COR-L47 (cell line): ENCODE measurements at places on chromosomes 1 and 21.

GRCh38 chr1:110874324-110875215, 1.6 kb downstream of the CD53 start:
- no peak for DNase-seq

GRCh38 chr21:36656138-36656537, 42.8 kb upstream of the SIM2 start:
- DNase-seq = no peak

- no peak for DNase-seq
Observed at GRCh38 chr1:39890273-39890672, 7.0 kb upstream of the TRIT1 start.

DNA sequence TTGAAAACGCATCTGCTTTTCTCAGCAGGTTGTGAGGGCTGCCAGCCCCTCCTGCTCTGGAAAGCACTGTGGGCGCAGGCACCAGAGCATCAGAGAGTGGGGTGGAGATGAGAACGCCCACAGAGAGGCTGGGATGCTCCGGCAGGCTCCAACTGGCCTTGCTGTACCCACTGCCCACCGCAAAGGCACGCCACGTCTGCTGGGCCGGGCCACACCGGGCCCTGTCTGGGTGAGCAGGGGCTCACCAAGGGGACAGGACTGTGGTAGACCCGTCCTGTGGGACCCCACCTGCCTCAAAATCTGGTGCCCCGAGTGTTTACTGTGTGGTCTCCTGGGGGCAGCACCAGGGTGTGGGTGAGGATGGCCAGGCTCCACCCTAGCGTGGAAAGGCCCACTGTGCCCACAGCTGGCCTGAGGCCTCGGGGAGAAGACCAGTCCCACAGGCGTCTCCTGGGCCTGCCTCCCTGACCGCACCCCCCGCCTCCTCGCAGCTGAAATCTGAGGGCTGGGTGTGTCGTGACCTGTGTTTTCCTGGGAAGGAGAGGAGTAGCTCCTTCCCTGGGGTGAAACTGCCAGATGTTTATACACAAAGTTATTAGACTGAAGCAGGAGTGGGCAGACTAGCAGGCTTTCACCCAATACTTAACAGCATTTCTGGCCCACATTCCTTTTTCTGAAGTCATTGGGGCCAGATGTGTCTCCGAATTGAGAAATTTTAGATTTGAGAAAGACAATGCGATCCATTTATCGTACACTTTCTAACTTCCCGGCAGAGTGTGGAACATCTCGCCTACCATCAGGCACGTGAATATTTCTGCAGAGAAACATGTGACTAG, 53.8 kb downstream of the STUM start:
- DNase-seq = no peak

- DNase-seq = no peak
Observed at GRCh38 chr1:15276691-15277446, 29.8 kb downstream of the FHAD1 start.

DNA sequence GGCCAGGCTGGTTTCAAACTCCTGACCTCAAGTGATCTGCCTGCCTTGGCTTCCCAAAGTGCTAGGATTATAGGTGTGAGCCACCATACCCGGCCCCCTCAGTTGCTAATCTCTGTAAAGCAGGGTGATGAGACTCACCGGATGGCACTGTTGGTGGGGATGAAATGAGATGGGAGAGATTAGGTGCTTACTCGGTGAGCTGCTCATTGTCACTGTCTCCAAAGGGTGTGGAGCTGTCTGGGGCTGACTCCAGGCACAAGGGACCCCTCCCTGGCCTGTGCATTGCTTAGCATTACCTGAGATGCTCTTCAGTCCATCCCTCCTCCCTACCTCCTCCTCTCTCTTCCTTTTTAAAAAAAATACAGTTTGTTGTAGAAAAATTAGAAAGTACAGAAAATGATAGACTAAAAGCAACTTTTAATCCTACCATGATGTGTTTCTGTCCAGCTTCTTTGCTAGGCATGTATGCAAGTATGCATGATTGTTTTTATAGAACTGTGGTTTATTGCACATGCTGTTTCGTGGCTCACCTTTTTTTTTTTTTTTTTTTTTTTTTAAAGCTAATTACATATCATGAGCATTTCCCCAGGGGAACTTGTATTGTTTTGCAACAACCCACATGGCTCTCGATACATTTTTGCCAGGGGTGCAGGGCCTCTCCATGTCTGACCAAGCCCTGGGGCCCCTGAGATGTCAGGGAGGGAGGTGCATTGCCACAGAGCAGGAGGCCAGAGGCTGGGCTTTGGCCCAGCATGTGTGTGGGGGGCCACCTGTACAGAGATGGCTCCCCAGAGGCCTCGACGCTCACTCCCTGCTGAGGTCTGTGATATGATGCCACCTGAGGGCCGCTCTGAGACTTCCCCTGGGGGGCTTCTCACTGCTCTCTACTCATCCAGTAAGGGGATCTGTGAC, 55.4 kb downstream of the ARHGEF10L start:
- no peak for DNase-seq

DNA sequence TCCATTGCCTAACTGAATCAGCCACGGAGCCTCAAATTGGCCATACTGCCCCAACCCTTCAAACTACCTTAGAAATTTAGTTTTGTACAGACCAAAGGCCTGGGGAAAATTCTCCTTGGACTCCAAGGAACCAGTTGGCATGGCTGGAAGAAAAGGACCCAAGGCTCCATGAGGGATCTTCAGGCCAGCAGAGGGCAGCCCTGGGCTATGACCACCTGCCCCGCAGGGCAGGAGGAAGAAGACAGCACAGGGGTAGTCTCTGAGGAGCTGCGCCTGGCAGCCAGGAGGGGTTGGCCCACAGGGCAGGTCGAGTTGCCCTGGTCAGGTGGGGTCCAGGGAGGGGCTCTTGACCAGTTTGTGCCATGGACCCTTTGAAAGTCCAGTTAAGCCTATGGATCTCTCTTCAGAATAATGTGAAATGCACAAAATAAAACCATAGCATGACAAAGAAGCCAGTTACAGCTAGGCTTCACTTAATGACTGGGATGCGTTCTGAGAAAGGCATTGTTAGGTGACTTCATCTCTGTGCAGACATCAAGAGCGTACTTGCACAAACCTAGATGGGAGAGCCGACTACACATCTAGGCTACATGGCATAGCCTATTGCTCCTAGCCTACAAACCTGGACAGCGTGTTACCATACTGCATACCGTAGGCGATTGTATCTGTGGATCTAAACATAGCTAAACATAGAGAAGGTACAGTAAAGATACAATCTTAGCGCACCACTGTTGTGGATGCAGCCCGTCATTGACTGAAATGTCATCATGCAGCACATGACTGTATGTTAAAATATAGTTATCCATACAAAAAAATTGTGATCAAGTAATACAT, 26.1 kb downstream of the CACNA1S start:
- peak; percentile 31 for DNase-seq

- peak; percentile 72 for DNase-seq
Observed at GRCh38 chr1:204041232-204041767, 31.6 kb upstream of the SOX13 start.

DNA sequence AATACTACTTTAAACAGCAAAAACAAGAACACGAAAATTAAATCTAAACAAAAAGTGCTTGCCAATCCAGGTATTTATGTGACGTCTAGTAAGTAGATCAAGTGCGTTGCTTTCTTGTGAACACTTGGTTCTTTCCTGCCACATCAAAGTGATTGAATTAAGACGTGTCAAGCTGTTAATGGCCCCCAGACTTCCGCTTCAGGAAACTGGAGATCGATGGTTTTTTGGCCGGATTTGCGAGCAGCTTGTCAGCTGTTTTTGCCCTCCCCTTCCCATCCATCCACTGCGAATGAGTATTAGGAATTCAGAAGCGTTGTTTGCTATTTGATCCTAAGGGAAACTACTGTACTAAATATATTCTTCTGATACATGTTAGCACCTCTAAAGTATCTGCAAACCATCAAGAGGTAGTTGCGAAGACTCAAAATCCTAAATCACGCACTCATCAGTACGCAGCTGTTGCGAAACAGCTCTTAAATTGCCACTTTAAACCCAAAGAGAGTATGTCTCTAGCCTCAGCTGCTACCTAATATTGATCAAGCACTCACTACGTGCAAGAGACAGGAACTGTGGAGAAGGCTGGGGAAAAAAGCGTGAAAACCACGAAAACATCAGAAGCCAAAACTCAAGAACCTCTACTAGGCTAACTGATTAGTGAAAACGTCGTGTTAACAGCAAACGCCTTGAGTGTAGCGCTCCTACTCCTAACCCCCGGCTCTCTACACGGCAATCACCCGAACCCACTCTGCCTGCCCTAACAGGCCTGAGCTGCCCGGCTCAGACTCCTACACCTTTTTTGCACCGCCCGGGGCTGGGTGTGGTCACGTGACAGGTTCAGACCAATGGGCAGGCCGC, 473 bp upstream of the BRDT start:
- no peak for DNase-seq

DNA sequence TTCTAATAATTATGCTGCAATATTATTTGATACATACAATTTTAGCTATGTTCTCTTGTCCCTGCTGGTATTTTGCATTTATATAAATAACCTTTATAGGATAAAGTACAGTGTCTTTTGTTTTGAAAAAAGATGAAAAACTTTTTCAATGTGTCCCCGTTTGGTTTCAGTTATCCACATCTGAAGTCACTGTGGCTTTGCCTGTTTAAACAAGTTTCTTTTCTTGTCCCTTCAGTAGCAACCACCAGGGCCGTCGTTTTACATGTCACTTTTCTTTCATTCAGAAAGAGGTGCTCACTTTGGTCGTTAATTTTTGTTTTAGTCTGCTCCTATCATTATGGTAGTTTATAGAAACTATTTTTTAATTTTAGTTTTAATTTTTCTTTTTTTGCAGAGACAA, 41.4 kb downstream of the RABGAP1L start:
- DNase-seq = no peak

- no peak for DNase-seq
Observed at GRCh38 chr1:162026881-162027280, 3.2 kb upstream of the OLFML2B start.

DNA sequence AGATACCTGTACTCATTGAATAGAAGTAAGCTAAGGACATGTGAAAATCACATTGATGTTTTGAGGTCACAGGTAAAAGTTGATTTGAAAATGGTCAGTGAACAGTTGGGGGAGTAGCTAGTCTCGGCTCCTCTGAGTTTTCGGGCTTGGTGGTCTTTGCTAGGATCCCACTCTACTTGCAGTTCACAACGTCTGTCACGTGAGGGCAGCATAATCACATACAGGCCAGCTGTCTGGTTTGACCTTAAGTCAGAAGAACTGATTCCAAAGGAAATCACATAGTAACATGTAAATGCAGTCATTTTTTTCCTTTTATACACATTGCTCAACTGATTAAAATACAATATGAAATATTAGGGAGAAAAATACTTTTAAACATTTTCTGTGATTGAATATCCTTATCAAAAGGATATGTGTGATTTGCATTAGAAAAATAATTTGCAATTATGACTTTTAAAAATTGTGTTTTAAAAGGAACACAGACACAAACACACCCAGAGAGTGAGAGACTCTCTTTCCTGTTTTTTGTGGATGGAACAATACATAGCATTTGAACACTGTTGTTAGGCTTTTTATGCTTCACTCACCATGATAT, 21.8 kb upstream of the PDC start:
- DNase-seq = peak; percentile 16

DNA sequence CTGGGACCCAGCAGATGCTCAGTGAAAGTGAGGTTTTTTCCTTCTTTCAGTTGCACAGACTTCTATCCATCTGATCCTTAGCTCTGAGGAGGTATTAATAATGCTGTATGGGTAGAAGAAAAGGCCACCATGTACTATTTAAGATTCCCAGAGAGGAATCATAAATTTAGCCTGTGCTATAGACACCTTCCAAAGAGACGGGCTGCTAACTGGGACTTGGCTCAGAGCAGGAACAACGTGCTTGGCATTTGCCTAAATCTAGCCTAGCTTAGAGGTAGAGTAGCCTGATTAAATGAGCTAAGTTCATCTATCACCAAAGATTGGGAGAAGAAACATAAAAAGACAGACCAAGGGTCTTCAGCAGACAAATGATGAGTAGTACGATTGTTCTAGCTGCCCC, 176.9 kb upstream of the BEND5 start:
- DNase-seq = no peak

- no peak for DNase-seq
Observed at GRCh38 chr1:14625572-14625971, 27.1 kb downstream of the KAZN start.

DNA sequence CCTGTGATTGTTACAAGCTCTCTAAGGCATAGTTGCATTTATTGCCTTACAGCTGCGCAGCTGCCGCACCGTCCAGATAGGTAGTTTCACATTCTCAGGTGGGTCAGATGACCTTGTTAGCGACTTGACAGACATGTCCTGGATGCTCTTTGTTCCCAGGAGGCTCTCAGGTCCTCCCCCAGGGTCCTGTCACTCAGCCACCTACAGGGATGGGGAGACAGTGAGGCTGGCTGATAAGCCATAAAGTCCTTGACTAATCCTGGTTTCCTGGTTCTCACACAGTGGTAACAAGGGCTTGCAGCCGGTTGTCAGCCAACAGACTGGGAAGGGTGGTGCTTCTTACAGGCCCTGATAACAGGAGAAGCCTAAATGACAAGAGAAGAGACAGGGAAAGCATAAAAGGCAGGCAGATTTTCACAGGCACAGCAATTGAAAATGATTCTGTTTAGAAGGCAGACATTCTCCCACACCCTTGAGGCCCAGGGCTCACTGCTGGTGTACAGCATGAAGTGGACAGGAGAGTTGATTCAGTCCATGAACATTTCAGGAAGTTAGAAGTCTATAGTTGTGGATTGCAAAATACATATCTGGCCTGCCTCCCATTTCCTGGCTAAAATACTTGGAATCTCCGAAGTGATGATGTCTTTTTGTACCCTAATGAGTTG, 2.9 kb downstream of the ARF1 start:
- no peak for DNase-seq

GRCh38 chr21:37907076-37907475, 9.2 kb downstream of the KCNJ6 start:
- no peak for DNase-seq

- no peak for DNase-seq
Observed at GRCh38 chr1:3594706-3595377, 16.5 kb downstream of the MEGF6 start.

DNA sequence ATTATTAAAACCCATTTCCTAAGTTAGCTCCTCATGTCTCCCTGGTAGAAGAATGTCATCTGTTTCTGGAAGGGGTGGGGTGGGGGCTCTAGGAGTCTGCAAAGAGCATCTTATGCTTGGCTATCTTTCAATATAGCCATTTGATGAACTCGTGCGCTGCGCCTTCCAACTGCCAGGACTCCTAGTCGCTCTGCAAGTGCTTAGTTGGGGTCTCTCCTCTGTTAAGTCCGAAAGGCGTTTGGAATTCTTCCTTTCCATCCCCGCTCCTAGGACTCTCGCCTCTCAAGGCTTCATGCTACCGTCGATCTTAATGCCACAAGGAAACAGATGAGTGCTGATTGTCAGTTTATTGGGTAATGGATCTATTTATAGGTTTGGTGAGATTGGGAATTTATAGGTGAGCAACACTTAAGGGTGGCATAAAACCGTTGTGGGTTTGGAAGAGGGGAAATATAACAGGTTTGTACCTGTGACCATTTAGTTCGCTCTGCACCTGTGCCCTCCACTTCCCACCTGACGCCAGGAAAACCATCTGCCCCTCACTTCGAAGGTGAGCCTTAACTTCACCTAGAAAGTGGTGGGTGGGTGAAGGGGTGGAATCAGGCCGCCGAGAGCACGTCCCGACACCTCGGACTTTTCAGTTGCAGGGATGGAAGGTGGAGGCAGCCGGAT, 1.1 kb downstream of the KCNH1 start:
- no peak for DNase-seq
